ENCODE measurements at places on chromosomes 13 and 19. TPM values are rescaled to one million over a fixed set of nuclear protein-coding genes. Genes with fewer than 3 reads are reported as not detected.

The CGB8 gene
- not detected for total RNA-seq

The RINL gene
- 1.3 TPM for total RNA-seq

The TLE5 gene
- 289 TPM for total RNA-seq

The ZNF837 gene
- total RNA-seq = 2.9 TPM

The ADGRE3 gene
- total RNA-seq = not detected

The KLK12 gene
- not detected for total RNA-seq

The TYROBP gene
- total RNA-seq = not detected

DNA sequence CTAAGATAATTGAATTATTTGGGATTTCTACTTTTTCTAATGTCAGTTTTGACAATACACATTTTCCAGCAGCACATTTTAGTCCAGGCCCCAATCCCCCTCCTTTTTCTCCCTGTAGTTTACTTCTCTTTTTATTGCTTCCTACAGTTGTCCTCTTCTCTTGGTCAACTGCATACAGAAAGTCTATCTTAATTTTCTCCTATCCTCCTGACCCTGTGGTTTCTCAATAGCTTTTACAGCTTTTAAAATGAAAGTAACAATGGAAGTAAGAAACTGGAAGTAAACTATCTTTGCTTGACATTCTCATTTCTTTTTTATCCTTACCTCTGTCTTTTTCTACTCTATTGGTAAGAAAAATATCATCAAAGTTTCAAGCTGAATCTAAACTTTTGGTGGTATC lies 106.5 kb upstream of the OXGR1 start:
- no peak for DNase-seq

DNA sequence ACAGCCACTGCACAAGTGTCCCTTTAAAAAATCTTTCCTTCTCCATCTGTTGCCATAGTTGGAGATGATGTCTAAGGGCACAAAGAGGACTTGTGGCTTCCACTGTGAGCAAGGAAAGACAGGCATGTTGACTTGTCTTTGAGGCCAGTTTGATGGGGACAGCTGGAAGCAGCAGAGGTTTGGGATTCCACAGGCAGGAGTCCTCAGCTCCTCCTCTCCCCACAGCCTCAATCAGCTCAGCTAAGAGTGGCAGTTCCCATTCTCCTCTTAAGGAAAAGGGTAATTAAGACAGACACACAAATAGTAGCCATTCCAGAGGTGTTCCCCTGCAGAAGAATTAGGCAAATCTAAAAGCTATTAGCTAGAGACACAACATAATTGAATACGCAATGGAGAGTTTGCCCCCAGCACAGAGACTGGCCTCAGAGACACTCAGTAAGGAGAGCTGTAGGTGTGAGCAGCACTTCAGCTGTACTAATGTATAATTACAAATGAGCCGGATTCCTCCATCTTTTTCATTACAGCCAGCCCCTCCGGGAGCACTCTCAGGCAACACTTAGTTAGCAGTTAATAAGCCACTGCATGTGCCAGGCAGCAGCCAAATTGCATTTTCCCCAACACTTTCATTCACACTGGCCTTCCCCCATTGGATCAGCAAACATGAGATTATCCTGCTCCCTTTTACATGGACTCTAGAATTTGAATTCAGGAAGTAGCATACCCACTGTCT lies 434.0 kb downstream of the FOXO1 start:
- DNase-seq = no peak

DNA sequence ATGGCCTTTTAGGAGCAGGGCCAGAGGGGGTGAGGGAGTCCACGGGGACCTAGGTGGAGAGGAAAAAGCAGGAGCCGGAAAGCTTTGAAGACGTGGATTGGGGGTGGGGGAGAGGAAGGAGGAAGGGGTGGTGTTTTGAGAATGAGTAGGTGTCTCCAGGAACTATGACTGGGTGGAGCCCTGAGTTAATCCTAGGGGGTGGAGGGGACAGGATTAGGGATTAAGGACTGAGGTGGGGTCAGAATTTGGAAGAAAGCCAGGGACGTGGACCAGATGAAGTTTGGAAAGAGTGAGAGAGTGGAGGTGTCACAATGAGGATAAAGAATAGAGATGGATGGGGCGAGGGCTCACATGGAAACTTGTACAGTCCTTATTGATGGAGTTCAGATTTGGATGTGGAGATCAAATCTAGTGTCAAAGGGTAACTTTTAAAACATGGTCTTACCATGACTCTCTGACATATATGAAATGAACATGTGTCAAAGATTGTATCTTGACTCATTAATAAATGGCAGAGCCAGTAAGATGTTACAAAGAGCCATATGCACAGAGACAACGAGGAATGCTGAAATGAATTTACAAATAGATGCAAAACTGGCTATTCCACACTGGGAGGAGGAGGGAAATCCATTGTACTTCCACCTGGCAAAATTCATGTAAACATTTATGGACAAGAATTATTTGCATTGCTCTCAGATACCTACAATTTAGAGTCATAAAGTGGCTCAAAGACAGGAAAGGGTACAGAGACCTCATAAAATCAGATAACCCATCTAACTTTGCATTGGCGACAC lies 1.7 kb upstream of the KLK13 start:
- no peak for DNase-seq

GRCh38 chr19:7229735-7230134 lies 64.5 kb downstream of the INSR start:
- DNase-seq = no peak

DNA sequence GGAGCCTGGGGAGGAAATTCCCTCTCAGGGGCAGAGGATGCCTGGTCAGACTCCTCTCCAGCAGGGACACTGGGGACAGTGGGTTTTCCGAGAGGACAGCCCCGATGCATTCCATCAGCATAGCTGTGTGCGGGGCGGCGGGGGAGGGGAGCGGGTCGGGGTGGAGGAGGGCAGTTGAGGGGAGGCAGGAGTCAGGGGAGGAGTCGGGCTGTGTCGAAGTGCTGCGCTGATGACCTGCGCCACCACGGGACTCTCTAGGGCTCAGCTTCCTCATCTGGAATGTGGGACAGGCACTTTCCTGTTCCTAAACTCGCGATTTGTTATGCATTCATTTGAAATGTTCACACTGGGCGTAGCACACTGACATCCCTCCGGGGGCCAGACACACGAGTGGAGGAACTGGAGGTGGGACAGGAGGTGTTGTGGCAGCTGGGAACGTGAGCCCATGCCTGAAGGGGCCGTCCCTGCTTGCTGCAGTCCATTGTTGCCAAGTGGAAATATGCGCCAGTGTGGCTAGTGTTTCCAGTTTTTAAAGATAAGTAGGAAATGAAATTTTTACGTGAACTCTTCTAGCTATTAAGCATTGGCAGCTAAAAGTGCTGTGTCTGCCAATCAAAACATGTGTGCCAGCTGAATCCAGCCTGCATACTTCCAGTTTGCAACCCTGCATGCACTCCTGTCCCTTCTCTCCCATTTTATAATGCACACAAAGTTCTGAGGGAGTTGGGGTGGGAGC lies 43.3 kb downstream of the FLT1 start:
- DNase-seq = no peak

GRCh38 chr19:44202470-44202869 lies 9.9 kb upstream of the ZNF227 start:
- DNase-seq = peak; percentile 7

- no peak for DNase-seq
These were observed 73.4 kb upstream of the TRPC4 start for GRCh38 chr13:37942929-37943328.

DNA sequence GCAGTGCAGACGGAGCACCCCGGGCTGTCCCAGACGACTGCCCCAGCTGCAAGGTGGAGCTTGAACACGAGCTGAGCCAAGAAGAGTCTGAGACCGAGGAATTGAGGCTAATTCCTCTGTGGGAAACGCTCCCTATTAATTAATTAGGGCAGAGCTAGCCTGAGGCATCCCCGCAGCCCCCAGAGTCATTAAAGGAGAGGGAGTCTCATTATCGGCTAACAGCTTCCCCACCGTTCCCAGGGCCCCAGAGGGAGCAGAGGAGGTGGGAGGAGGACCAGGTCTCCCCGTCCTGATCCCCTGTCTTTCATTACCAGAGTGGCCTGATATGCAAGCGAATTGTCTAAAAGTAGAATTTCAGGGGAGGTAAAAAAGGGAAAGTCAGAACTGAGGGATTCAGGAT lies 13.1 kb upstream of the SLC1A6 start:
- DNase-seq = no peak

DNA sequence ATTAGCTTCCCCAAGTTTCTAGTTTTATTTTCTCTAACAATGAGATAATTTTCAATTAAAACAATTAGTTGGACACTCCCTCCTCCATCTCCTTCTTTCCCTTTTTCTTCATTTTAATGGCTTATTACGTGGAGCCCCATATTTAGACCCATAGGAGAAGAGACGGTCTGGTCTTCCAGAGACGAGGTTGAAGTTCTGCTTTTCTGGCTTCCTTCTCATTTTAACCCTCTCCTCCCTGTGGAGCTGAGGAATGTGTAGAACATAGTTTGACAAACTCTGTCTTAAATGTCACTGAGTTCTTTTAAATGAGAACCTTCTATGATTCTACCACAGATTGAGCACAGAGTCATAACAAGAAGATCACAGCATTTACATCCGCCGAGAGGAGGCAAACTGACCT lies 86.8 kb downstream of the EDNRB start:
- DNase-seq = no peak

- peak; percentile 62 for DNase-seq
These were observed 46.4 kb upstream of the ZNF254 start for GRCh38 chr19:24040621-24041020.

DNA sequence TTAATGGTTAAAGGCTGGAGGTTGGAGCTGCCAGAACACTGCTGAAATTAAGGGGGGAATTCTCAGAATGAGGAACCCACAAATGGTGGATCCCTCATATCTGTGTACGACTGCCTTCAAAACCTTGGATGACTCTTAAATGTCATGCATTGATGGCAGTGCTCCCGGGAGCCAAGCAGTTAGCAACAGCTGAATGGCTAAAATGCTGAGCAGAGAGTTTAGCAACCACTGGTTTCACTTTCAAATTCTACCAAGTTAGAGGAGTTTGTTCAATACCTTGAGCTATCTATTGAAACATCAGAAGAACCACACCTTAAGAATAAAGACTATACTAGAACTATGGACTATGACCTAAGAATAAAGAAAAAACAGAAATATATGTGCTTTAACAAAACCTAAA lies 41.4 kb downstream of the UQCRFS1 start:
- no peak for DNase-seq

- DNase-seq = no peak
These were observed 20.3 kb downstream of the OPA3 start for GRCh38 chr19:45564131-45564780.

DNA sequence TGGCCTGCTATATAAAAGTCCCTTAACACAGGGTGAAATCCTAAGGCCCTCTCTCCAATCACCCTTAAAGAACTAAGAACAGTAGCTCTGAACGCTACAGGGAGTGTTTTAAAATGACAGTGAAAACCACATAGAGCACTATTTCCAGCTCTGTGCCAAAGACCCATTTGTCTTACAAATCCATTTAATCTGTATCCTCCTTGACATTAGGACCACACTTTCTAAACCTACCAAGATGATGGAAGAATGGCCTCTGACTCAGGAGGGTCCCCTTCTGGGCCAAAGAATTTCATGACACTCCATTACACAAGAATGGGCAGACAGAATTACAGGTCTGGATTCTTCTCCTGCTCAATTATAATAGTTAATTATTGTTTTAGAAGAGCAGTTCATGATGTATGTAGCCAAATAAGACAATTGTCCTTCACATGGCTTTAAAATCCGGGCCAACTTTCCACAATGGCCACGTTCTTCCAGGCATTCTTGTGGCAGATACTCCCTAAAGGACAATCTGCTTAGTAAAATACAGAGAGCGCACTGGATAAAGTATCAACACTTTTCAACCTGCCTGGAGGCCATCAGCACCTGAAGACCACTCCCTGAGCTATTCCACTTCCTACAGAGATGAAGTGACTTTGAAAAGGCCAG lies 61.0 kb downstream of the STK24 start:
- DNase-seq = no peak

All from fibroblast of villous mesenchyme (primary cell).